GM04503 (cell line): ENCODE measurements at places on chromosomes 3 and 15.

DNA sequence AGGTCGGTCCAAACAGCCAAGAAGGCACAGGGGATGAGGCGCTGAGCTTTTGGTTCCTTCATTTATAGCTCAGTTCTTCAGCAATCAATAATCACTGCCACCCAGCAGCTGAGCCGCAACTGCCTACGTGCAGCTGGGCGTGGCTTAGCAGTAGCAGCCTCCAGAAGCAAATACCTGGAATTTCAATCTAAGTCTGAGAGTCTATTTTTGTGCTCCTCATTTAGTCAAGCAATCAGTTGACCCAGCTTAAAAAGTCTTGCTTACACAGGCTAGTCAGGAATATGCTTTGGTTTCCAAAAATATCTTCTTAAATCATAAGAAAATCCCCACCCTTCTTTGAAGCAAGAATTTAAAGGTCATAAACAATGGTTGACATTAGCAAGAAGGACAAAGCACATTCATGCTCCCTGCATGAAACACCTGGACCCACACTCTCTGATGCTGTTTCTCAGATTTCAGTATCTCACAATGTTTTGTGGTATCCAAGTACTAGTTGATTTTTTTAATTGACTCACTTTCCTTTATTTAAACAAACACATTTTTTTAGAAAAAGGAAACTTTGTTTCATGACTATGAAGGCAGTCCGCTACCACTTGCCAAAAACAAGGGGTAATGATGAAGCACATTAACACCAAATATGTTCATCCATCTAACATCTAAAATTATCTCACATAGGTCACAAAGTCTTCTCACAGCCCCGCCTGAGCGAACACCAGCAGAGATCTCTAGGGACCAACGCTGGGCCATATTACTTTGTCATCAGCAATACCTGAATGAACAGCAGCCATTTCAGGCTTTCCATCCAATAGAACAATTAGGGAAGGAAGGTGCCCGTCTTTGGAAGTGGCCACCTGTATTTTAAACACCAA, 106.1 kb downstream of the OXNAD1 start:
- no peak for DNase-seq

DNA sequence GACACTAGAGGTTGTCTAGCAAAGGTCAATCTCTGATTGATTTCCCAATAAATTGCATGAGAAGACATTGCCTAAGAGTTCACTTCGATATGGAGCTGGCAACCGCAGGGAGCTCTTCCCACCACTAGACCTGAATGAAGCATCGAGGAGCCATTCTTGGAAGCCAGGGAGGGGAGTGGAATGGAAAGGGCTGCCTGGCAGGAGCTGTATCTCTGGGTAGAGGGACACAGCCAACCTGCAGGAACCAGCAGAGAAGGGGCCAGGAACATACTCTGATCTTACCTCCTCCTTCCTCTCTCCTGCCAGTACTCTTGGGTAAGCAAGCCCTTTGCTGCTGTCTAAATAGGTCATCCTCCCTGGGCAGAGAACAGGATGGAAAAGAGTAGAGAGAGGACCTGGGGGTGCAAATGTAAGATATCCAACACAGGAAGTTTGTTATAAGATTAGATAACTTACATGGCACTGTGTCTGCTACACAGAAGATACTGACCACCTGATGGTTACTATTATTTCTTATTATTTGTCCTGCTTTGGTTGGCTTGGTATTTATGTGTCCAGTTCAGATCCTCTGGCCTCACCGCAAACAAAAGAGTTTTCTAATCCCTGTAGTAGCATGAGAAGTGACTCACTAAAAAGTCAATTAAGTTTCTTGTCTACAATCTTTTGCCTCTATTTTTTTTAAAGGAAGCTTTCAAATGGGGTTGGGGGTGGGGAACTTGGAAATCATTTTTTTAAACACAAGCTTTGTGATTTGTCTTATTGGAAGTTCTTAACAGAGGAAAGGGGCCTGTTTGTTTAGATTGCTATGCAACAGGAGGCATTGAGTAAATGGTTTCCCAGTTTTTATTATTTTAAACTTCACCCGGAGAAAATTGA, 156.7 kb upstream of the TSC22D2 start:
- no peak for DNase-seq

- no peak for DNase-seq
These were observed 145.8 kb downstream of the CHDH start for GRCh38 chr3:53700441-53700840.

GRCh38 chr3:195160908-195161434, 110.0 kb downstream of the XXYLT1 start:
- DNase-seq: no peak

- no peak for DNase-seq
These were observed 33.7 kb downstream of the ARRDC4 start for GRCh38 chr15:97994236-97994635.

DNA sequence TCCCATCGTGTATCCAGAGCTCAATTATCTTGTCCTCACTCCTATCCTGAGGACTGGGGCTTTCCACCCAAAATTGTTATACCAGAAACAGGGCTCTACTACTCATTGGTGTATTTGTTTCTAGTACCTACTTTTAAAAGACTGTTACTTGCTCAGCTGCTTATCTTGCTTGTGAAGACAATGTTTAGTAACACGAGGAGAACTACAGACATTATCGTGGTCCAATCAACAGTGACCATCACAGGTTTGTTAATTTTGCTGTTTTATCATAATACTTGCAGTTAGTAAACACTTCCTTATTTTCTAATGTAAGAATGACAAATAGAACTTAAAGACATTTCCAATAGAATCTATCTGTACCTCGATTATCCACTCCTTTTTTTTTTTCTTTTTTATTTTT, 13.5 kb downstream of the LRCH3 start:
- no peak for DNase-seq

- DNase-seq: no peak
These were observed 74.5 kb downstream of the NSUN3 start for GRCh38 chr3:94137377-94137776.

GRCh38 chr15:84944311-84944710, 37.3 kb upstream of the PDE8A start:
- DNase-seq: no peak

DNA sequence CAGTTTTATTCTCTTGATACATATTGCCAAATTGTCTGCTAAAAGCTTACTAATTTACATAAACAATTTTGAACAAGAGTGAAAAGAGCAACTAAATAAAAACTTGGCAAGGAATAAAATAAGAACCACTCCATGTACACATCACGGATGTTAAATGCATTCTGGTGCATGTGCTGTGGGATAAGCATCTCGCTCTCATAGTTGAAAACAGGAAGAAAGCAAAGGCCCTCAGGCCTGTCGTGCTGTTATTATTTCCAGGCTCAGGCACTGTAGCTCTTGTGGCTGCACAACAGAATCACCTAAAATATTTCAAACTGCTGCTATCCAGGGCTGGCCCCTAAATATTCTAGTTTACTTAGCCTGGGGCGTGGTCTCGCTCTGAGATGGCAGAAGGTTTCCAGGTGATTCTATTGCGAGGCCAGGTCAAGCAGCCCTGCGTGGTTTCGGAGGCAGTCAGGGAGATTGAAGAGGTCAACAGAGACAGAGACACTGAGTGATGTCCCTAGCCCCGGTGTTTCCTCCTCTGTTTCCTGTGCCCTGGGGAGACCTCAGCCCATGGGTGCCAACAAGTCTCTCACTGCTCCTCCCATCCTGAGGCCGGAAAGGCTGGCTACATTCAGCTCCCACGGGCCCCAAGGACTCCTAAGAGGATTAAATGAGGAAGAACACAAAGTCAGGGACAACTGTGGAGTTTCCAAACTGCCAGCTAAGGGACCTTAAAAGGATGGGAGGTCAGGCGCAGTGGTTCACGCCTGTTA, 18.2 kb upstream of the PDIA5 start:
- no peak for DNase-seq

GRCh38 chr15:75961331-75961730, 50.9 kb downstream of the NRG4 start:
- DNase-seq: no peak

DNA sequence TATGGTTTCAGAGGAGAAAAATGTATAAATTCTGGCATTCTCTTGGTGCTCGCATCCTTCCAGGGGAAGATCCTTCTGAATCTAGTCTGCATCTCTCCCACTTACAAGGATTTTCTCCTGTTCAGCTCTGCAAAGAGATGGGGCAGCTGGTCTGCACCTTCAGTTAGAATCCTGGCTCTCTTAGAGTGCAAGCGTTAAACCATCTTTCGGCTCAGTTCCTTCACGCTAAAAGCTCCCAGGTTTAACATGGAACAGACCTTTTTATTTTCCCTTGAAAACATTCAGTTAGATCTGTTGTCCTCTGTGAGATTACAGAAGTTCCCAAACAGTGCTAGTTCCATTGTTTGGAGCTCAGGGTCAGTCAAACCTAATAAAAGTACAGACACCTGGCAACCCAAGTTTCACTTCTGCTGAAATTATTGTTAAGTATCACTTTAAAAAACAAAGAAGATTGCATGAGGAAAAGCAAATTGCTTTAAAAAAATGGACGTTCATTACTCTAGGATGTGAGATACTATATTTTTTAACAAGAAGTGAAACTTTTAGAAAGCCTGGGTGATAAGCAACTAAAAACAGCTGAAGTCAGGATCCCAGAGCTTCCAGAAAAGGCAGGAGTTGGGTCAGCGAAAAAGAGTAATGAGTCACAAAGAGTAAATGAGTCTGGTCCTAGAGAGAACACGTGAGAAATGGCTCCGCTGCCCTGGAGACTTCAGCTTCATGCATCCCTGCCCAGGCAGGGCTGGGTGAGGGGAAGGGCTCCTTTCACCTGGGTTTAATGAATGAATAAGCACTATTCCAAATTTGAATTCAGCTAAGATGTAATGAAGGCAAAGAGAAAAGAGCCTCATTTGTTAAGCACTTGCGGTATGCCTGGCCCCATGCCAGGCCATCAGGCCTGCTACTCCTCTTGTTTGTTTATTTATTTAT, 63.3 kb downstream of the ABTB1 start:
- no peak for DNase-seq

DNA sequence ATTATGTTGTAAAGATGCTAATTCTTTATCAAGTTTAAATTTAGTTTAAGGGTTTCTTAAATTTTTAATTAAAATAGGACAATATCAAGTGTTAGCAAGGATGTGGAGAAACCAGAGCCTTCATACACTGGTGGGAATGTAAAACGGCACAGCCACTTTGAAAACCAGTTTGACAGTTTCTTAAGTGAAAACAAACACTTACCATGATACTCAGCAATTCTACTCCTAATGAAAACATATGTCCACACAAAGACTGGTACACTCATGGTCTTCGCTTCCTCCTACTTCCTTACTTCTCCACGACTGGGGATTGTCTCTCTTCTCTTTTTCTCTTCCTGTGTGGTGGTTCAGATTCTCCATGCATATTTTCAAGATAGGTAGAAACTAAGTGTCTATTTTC, 9.2 kb downstream of the SKIC8 start:
- DNase-seq: no peak

DNA sequence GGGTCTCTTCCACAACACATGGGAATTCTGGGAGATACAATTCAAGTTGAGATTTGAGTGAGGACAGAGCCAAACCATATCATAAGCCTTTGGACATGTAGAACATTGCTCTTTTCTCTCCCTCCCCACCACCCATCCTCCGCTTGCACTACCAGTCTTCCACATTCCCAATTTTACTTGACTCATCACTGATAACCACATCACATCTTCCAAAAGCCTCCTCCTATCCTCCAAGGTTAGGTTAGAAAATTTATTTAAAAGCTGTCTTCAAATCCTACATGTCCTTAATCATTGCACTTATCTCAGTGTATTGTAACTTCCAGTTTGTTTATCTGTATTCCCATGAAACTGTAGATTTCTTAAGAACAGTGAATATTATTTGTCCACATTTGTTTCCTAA, 10.4 kb downstream of the ZBED2 start:
- no peak for DNase-seq

- DNase-seq: no peak
These were observed 15.7 kb downstream of the PLEKHO2 start for GRCh38 chr15:64857421-64857820.

- no peak for DNase-seq
These were observed 836 bp upstream of the AKAP13 start for GRCh38 chr15:85379403-85380131.
